RPMI7951 (cell line): ENCODE measurements at places on chromosomes 2 and 18. TPM values are rescaled to one million over a fixed set of nuclear protein-coding genes. Genes with fewer than 3 reads are reported as not detected.

Gene WNT6
- 3.4 and 4.2 TPM in 2 replicates for total RNA-seq

Gene DSG1
- not detected in 2 replicates for total RNA-seq

Gene LDLRAD4
- total RNA-seq: 0.10 and 0.24 TPM in 2 replicates

Gene MAP2
- total RNA-seq: 4.9 and 6.7 TPM in 2 replicates

Gene WDR33
- total RNA-seq: 27.6 and 27.8 TPM in 2 replicates

Gene SRD5A2
- total RNA-seq: not detected in 2 replicates

Gene PLEK
- total RNA-seq: not detected in 2 replicates
